Thoracic aorta (tissue), 2 donors: ENCODE measurements at places on chromosomes 6 and 20. TPM values are rescaled to one million over a fixed set of nuclear protein-coding genes. Genes with fewer than 3 reads are reported as not detected.

The CALHM6 gene
- total RNA-seq: 15.0 TPM

The BTBD3 gene
- 12.3 TPM for total RNA-seq

The LHFPL5 gene
- total RNA-seq: not detected

The HTR1E gene
- not detected for total RNA-seq

The OARD1 gene
- 3.1 TPM for total RNA-seq

The NKAPL gene
- 1.1 TPM for total RNA-seq

The MAK gene
- not detected for total RNA-seq

The RSPO3 gene
- total RNA-seq: 2.3 TPM

The AVP gene
- total RNA-seq: not detected

The LBP gene
- total RNA-seq: 0.54 TPM

The COL21A1 gene
- total RNA-seq: 53.7 TPM

The OXT gene
- total RNA-seq: not detected

The PRPH2 gene
- not detected for total RNA-seq

The GNMT gene
- total RNA-seq: 3.3 TPM

The PLA2G7 gene
- 0.27 TPM for total RNA-seq

The AURKA gene
- total RNA-seq: 0.41 TPM

The ARMC12 gene
- not detected for total RNA-seq

The SCRT2 gene
- total RNA-seq: not detected

The OR12D3 gene
- not detected for total RNA-seq

The RNASET2 gene
- 73.9 TPM for total RNA-seq
